ENCODE measurements at places on chromosomes 4 and X.

DNA sequence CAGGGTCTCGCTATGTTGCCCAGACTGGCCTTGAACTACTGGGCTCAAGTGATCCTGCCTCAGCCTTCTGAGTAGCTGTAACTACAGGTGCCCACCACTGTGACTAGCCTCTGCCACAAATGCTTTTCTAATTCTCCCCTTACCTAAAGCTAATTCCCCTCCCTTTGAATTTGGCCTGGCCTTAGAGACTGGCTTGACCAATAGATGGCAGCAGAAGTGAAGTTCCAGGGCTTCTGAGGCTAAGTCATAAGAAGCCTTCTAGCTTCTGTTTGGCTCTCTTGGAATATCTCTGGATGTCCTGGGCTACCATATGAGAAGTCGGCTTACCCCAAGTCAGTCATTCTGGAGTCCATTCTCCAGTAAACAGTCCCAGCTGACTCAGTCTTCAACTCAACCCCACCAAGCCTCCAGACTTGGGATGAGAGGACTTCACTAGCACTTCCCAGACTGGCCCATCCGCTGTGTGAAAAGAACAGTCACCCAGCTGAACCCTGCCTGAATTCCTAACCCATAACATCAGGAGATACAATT is 61.0 kb downstream of the HPRT1 start:
- no peak for DNase-seq

DNA sequence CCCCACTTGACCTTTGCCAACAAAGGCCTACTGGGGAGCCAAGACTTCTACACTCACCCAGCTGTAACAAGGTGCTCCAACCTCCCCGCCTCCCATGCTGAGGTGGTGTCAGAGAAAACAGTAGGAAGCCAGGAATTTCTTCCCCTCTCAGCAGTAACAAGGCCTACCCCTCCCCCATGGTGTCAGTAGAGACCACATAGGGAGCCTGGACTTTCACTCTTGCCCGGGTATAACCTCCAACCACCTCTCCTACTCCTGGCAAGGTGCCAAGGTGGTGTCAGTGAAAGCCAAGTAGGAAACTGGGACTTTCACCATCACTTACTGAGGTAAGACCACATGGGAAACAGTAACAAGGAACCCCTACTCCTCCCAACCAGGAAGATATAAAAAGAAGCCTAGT is 93.1 kb downstream of the SLC16A2 start:
- no peak for DNase-seq

DNA sequence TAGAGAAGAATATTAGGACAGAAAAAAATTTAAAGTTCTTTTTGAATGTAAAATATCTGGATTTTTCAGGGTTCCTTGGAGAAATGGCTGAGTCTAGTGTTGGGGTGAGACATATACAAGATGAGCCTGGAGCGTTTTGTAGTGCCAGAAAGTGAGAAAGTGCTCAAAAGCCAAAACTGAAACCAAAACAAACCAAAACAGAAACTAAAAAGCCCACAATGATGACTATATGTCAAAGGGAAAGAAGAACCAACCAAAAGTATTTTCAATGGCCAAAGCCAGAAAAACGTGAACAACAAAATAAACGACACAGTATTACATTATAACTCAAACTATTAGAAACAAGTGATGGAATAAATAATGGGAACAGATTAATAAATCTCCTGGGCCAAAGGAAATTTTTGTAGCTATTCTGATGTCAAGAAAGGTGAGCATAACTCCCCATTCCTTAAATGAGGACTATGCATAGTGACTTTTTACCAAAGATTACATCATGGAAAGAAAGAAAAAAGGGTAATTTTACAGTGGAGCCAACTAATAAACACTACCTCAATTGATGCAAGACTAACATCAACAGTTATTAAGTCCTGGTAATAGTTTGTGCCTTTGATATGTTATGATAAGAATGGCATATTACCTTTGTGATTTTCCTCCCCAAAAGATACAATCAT is 1137.6 kb downstream of the C4orf33 start:
- DNase-seq, result no peak

GRCh38 chr4:2226261-2226660 is 15.7 kb downstream of the HAUS3 start:
- DNase-seq, result no peak

GRCh38 chr4:140042634-140043033 is 111.3 kb downstream of the MAML3 start:
- DNase-seq, result no peak

DNA sequence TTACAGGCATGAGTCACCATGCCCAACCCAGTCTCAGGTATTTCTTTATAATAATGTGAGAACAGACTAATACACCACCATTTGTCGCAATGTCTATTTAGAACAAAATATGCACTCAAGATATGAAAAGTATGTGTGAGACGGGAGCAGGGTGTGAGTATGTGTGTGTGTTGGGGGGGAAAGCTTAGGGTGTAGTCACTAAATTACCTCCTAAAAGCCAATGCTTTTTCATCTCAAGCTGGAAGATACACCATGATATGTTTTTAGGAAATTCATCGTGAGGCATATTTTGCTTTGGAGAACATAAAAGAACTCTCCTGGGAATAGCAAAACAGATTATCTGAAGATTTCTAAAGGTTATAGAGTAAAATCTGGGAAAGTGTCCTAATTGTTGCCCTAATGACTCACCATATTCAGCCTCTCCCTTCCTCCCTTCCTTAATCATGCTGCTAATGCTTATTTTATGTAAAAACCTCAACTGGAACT is 262.7 kb downstream of the PDHA2 start:
- DNase-seq, result no peak

DNA sequence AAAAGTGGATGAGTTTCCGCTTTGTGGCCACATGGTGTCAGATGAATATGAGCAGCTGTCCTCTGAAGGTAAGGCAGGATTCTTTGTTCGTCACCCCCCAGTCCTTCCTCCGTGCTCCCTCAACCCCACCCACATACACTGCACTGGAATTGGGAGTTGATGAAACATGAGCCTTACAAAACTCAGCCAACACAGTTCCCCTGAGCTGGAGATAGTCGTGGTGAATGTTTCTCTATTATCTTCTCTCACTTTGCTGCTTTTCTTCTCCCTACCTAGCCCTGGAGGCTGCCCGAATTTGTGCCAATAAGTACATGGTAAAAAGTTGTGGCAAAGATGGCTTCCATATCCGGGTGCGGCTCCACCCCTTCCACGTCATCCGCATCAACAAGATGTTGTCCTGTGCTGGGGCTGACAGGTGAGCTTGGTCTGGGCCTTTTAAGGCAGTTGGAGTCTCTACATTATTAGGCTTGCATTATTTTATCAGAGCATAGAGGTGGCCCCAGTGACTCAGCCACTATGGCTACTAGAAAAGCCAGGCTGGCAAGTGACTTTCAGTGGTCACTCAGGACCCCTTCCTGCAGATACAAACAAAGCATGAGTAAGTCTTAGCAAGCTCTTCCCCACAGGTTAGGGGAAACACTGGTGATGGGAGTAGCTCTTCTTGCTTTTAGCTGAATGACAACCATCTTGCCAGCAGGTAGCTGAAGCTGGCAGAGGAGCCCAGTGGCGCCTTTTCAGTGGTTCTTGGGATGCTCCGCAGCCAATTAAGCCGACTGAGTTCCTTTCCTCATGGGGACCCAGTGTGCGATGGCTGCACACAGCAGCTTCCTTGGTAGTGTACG is 1.6 kb downstream of the RPL10 start:
- DNase-seq, result no peak

DNA sequence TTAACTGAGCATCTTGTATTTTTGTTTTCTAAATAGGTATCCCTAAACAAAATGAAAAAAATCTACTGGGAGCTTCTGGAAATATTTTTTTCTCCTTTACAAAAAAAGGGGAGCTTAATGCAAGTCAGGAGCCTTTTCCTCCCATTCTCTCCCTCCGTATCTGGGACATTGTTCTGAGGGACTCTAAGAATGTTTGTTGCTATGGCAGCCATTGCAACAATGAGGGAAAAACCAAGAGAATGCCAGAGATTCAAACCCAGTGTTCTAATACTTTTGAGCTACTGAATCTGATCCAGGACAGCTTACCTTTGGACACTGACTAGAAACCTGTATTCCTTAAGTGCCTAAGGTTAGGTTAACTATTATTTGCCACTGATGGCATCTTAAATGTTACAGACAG is 485.7 kb upstream of the HS3ST1 start:
- no peak for DNase-seq

GRCh38 chrX:107731831-107732502 is 43.6 kb downstream of the TSC22D3 start:
- DNase-seq, result no peak

DNA sequence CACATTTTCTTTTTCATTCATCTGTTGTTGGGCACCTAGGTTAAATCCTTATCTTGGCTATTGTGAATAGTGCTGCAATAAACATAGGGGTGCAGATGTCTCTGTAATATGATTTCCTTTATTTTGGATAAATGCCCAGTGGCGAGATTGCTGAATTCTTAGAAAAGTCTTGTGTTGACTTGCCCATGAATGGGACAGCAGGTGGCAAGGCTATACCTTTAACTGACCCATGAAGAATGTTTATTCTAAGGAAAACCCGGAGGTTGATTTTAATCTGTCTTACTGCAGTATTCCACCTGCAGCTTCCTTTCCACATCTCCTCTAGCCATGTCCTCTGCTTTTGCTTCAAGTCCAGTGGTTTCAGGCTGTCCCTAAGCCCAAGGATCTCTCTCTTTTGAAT is 220.6 kb downstream of the SNCA start:
- no peak for DNase-seq

Data from stimulated activated CD4-positive, alpha-beta T cell treated with anti-CD3 and anti-CD28 coated beads, Interleukin-1b, Interleukin-23, amount 100 ng/mL, for 1 hour (primary cell).